Cardiac septum (tissue), 1 donor: ENCODE measurements at places on chromosomes 2 and 18. TPM values are rescaled to one million over a fixed set of nuclear protein-coding genes. Genes with fewer than 3 reads are reported as not detected.

DNA sequence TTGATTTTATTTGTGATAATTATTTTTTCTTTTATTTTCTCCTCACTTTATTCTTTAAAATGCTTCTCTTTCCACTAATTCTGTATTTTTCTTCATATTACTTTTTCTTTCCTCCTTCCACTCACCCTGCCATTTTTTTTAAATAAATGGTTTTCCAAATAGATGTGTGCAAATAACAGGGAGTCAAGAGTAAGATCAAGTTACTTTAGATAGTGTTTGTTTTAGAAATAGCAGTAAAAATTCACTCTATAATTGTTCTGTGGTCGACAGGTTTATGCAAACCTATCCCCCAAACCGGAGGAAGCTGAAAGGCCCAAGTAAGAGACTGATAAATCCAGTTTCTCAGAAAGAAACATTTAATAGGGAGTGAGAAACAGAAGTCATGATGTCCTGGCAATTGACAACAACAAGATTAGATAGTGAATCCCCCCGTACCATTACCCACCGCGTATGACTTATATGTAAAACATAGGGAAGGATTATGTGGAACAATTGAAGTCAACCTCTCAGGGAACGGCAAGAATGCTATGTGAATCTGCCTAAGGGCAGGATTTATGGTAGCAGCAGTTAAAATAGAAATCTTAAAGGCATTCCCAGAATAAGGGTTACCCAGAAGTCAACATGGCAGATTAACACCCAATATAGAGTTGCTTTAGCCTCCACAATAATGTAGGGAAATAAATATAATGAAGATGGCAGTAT lies 75.5 kb downstream of the KYNU start:
- DNase-seq = no peak

MAP2 gene
- 42.1 TPM for total RNA-seq

RAD51AP2 gene
- total RNA-seq = 0.43 TPM

DNA sequence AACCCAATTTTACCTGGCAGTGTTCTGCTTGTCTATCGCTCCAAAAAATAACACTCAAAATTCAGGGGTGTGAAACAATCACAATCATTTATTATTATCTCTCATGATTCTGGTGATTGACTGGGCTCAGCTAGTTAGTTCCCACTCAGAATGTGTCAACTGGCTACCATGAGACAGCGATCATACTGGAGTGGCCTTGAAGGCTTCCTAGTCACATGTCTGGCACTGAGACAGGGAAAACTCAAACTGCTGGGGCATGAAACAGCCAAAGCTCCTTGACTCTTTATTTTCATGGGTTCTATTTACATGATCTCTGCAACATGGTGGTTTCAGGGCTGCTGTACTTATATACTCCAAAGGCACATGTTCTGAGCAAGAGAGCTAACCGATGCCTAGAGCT lies 6.2 kb upstream of the ANXA4 start:
- no peak for DNase-seq

TUBA3D gene
- total RNA-seq = 4.0 TPM

DNA sequence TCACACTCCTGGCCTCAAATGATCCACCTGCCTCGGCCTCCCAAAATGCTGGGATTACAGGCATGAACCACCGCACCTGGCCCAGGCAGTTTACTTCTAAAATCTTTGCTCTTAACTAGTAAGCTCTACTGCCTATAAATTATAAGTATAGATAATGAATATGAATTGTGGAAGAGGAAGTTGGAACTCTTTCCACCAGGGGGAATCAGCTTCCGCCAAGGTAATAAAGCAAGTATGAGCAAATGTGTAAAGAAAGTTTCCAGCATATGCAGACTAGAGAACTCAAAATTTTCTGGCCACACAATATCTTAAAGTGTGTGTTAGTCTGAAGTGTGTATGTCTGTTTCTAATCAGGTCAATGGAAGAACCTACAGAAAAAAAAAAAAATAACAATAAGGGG lies 68.1 kb downstream of the RMDN2 start:
- DNase-seq = no peak

GRCh38 chr2:67437114-67437513 lies 40.0 kb downstream of the ETAA1 start:
- no peak for DNase-seq

DNA sequence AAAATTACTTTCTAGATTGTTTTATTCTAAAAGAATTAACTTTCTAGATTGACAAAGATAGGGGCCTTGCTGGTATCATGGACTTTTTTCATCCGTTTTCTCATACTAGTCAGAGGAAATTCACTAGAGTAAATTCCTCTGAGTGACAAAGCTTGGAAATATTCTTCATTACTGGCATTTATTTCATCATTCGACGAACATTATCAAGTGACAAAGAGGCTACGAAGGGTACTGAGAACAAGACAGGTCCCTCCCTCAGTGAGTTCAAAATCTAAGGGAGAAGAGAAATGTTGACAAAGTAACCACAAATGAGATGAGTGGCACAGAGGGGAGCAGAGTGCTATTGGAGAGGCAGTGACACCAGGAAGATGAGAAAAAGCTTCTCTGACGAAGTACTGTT lies 4.3 kb downstream of the EPG5 start:
- no peak for DNase-seq
